Right ventricle myocardium superior (tissue), 1 donor: ENCODE measurements at places on chromosomes 3 and 15. TPM values are rescaled to one million over a fixed set of nuclear protein-coding genes. Genes with fewer than 3 reads are reported as not detected.

DNA sequence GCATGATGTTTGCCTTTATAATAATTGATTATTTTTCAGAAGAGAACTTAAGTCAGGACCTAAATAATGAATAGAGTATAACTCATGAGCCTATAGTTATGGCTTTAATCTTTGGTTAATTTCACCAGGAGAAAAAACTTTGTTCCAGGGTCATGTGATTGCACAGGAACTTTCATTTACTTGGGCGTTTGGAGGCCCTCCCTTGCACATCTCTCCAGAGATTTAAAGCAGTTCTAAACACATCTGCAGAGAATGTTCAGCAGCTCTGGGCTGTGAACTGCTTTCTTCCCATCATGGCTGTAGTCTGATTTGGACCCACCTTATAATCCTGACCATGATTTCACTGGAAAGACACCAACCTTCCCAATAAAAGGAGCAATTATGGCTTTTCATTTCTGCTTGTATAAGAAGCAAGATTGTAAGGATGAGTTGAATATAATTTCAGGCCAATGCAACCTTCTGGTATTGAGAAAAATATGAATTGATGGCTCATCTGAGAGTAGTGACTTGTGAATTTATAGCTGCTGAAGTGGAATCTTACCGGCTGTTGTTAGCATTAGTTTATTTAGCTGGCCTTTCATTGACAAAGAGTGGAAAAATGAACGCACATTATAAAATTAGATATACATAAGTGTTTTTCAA is 80.9 kb upstream of the PRTG start:
- DNase-seq, result no peak

The GPR160 gene
- 0.54 TPM for total RNA-seq

The GCSAM gene
- total RNA-seq, result not detected

The PLCB2 gene
- total RNA-seq, result 7.7 TPM

The OSTN gene
- total RNA-seq, result not detected

GRCh38 chr3:142904639-142905436 is 16.0 kb upstream of the PCOLCE2 start:
- DNase-seq, result no peak

DNA sequence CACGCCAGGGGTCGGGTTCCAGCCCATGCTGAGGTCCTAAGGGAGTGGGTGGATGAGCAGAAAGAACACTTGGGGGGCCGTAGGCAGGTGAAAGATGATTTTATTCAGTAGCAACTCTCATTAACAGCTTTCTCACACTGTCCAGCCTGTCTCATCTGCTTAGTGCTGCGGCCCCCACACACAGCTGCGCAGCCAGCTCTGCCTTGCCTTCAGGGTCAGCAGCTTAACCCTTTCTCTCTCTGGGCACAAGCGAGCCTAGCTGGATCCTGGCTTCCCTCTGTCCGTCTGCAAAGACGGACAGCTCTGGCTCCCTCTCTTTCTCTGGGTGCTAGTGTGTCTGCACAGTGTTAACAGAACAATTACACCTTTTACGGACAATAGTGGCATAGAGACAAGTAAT is 21.3 kb downstream of the NPAP1 start:
- no peak for DNase-seq

- DNase-seq, result no peak
Observed at GRCh38 chr3:53150247-53151085, 10.5 kb upstream of the PRKCD start.

- no peak for DNase-seq
Observed at GRCh38 chr3:143329567-143330211, 210.1 kb downstream of the CHST2 start.

GRCh38 chr15:59491062-59491461 is 53.1 kb downstream of the FAM81A start:
- no peak for DNase-seq

DNA sequence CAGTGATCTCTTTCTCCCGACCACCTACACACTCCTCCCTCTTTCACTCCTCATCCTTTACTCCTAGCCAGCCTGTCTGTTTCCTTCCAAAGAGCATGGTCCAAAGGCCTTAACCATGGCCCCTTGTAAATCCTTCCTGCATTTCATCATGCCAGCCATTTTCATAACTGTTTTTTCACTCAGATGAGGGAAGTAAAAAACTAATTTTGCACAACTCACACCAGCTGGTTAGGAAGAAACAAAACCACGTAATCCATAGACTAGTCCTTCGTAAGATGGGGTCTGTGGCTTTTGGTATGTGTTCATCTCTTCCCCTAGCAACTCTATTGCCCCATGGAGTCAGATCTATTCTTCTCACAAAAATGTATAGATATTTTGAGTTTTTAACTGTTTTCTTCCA is 187.8 kb downstream of the SHOX2 start:
- no peak for DNase-seq

- no peak for DNase-seq
Observed at GRCh38 chr3:122219242-122219872, 35.9 kb downstream of the CASR start.

DNA sequence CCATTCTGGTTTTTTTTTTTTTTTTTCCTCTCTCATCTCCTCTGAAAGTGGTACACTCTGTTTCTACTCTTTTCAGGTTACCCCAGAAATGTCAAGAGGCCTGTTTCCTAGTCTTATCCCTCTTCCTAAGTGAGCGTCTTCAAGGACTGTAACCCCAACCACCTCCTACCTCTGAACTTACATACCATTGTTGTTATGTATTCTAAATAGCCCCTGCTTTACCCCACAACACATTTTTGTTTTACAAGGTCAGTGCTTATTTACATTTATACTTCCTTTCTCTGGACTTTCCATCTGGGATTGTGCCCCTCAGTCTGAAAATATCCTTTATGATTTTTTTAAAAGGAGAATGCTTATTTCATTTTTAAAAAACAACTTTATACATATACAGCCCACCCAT is 38.8 kb downstream of the PTH1R start:
- DNase-seq, result no peak

DNA sequence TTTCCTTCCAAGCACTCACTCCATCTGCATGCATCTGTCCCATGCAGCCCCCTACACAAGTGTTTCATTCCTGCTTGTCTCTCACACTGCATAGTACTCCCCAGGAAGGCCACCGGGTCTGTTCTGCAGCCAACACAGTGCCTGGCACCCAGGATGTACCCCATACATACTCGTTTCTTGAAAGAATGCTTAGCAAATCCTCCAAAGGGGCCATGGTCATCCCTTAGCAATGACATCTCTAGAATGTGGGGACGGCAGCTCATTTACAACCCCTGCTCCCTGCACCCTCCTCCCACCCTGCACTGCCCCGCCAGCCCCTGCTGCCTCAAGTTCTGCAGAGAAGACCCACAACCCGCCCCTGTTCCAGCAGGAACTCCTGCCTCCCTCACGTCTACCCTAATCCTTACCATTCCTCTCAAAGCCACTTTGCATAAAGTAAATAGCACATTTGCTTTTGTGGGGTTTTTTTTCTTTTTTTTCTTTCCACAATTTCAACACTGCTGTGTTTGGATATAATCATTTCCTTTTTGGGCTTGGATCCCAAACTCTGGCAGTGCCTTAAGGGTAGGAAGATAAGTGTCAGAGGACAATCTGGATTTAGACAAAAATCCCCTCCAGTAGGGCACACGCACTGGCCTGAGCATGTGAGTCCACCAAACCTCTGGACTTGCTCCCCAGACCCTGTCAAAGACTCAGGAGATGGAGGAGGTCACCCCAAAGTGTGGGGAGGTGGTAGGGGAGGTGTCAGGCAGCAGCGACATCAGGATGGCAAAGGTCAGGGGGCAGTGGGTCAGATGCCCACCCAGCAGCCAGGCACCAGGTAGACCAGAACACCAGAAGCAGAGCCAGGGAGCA is 68.4 kb downstream of the MEGF11 start:
- DNase-seq, result no peak

The ATP13A5 gene
- not detected for total RNA-seq

GRCh38 chr3:122265957-122266356 is 59.1 kb upstream of the CSTA start:
- DNase-seq, result no peak

GRCh38 chr3:165491487-165491886 is 295.3 kb upstream of the SLITRK3 start:
- no peak for DNase-seq

DNA sequence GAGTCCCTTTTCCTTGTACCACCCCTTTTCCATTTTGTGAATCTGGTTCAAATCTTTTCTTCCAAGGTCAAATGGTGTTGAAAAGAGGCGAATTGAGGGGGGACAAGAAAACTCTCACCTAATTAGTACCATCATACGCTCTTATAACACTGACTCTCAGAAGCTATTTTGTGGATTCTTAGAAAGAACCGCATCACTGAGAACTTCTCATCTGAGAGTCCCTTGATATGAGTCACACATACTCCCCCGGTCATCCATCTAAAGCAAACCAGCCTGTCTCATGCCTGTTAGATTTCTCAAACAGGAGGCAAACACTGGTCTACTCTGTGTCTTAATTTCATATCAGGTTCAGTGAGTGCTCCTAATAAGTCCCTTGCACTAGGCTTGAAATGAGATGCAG is 76.5 kb upstream of the SPRED1 start:
- DNase-seq, result no peak

- no peak for DNase-seq
Observed at GRCh38 chr3:52688266-52688665, 2.4 kb downstream of the GNL3 start.

GRCh38 chr3:29582273-29582672 is 301.4 kb downstream of the RBMS3 start:
- DNase-seq, result no peak

DNA sequence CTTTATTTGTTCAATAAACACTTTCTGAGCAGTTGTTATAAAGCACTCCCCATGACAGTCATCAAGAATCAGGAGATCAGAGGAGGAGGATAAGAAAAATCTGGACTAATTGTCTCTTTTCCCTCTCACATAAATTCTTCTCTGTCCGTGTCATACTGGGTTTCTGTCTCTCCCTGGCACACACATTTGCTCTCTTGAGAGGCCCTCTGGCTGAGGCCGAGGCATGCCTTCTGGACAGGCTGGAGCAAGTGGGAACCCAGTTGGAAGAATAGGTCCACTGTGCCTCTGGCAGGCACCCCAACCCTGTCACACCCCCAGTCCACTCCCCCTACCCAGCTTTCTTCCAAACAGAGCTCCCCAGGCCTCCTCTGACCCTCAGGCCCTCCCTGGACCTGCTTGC is 315.8 kb downstream of the UACA start:
- no peak for DNase-seq

- DNase-seq, result no peak
Observed at GRCh38 chr3:164465172-164465571, 613.1 kb downstream of the SI start.

GRCh38 chr3:54034971-54035370 is 87.4 kb upstream of the CACNA2D3 start:
- DNase-seq, result no peak

- no peak for DNase-seq
Observed at GRCh38 chr15:95192923-95193322, 961.6 kb downstream of the MCTP2 start.

DNA sequence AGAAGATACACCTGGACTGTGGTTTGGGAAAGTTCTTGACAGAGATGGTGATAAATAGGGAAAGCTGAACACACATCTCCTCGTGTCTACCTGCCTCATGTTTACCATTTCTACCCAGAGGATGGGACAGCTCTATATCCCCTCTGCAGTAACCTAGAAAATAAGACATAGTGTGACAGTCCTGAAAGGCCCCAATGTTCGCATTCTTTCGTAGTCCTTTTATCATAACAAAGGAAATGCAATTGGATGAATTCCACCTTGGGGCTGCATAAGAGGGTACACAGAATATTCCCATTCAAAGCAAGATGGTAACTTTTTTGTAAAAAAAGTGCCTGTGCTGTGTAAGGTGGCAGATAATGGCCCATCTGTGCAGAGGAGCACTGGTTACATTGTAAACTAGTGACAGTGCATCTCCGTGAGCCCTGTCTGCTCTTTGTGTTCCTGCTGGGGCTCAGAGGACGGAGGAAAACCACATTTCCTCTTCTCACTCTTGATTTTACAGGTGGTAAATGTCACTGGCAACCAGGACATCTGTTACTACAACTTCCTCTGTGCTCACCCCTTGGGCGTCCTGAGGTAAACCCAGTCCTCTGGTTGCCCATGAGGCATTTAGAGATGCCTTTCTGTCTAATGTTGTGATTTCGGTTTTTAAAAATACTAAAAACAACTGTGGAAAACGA is 74.3 kb downstream of the SIDT1 start:
- DNase-seq, result no peak

DNA sequence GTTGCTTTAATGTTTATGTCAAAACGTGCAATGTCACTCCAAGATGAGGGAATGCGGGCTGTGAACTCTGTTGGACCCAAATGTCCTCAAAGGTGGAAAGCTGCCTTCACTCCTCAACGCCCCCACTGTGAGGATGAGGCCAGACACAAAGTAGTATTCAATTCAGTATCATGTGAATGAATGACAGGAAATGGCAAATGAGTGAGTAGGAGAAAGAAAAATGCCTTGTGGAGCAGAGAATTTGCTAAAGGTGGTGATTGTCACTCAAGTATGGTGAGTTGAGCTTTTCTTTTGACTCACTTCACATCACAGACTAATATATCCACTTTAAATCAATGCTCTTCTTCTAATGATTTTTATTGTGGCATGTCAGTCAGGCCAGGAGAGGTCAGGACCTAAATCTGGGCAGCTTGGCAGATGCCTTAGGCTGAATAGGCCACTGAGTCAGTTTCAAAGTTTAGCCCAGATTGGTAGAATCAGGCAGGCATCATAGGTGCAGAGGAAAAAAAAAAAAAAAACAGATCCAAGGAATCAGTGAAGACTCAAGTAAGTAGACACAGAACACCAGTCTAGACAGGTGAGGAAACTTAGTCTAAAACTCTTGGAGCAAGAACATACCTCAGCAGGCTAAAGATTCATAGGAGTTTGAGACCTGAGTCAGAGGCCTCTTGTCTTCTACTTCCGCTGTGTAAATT is 71.0 kb upstream of the ZBED2 start:
- DNase-seq, result no peak

The RBM5 gene
- total RNA-seq, result 56.7 TPM

The SLC2A2 gene
- total RNA-seq, result not detected

DNA sequence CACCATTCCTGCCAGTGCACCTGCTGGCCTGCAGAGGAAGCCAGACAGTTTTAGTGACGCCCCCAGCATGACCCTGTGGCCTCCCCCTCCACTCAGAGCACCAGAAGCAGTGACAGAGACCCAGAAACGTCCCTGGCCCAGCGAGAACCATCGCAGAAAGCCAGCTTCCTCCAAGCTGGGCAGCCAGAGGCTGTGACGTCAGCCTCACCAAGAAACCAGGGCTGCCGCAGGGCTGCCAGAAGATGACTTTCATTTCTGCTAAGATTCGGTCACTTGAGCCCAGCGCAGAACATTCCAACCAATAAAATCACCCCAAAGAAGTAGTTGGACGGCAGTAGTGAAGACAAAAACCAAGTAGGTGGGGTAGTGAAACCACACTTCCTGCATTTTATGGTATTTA is 29.6 kb upstream of the RPL32 start:
- peak; percentile 69 for DNase-seq

The VILL gene
- 4.0 TPM for total RNA-seq

- no peak for DNase-seq
Observed at GRCh38 chr3:162569314-162569713, 1072.7 kb downstream of the OTOL1 start.

The UQCRC1 gene
- 1,265 TPM for total RNA-seq

GRCh38 chr15:31362886-31363285 is 36.3 kb downstream of the KLF13 start:
- DNase-seq, result no peak

The PTH1R gene
- 11.8 TPM for total RNA-seq

The CRYBG3 gene
- 18.6 TPM for total RNA-seq
